GM19239 (cell line): ENCODE measurements at places on chromosomes 16 and 17.

GRCh38 chr17:73343739-73344454, 32.1 kb upstream of the CDC42EP4 start:
- no peak for DNase-seq

GRCh38 chr16:55222486-55222885, 101.5 kb upstream of the IRX6 start:
- no peak for DNase-seq

GRCh38 chr16:71572497-71573116, 4.3 kb downstream of the TAT start:
- no peak for DNase-seq

DNA sequence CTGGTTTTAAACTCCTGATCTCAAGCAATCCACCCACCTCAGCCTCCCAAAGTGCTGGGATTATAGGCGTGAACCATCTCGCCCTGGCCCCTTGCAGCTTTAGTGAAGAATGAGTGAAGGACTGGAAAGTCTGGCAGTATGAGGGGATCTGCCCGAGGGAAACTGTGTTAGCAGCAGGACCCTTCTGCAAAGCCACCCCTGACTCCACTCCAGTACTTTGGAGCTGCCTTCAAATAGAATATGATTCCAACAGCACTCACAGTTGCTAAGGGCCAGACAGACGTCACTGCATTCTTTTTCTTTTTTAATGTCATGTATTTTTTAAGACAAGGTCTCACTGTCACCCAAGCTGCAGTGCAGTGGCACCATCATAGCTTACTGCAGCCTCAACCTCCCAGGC, 52.3 kb downstream of the KPNA2 start:
- no peak for DNase-seq

DNA sequence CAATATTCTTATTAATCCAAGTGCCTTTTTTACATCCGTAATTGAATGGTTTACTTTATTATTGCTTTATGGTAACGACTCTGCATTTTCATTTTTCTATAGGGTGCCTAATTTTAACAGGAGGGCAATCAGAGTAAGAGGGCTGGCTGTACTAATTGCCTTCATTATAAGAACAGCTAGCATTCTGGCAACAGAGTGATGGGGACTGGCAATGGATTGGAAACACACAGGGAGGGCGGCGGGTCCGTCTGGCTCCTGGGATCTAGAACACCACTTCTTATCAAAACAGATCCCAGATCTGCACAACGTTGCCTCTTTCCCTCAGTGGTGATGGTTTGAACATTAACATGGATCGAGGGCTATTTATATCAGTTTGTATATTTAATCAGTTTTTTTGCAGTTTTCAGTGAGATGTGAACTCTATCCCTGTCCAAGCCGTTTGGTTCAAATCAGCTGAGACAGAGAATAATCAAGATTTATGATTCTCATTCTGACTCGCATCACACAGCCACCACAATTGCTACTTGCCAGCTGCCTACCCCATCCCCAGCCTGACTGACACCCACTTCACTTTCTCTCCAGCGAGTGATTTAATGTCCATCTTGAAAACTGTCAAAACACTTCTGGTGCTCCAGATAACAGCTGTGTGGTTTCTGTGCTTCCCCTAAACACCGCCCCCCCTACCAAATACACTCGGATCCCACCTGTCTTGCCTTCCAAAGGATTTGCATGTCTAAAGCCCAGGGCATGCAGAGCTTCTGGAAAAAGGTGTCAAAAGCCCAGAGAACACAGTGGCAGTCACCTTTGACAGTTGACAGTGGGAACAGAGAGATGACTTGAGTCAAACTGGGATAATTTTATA, 327.9 kb downstream of the HS3ST4 start:
- DNase-seq: no peak
